Right lobe of liver (tissue), 6 donors: ENCODE measurements at places on chromosomes 12 and 14.

GRCh38 chr12:94147387-94147990 is 888 bp upstream of the PLXNC1 start:
- DNase-seq, result no peak
- no peaks in the 10 kb centered on the region for H3K27me3 ChIP-seq
- no peak overlapping the region for H3K27ac ChIP-seq
- no peaks in the 10 kb centered on the region for H3K4me1 ChIP-seq
- H3K4me3 ChIP-seq, result peak overlapping the region; percentile 45

DNA sequence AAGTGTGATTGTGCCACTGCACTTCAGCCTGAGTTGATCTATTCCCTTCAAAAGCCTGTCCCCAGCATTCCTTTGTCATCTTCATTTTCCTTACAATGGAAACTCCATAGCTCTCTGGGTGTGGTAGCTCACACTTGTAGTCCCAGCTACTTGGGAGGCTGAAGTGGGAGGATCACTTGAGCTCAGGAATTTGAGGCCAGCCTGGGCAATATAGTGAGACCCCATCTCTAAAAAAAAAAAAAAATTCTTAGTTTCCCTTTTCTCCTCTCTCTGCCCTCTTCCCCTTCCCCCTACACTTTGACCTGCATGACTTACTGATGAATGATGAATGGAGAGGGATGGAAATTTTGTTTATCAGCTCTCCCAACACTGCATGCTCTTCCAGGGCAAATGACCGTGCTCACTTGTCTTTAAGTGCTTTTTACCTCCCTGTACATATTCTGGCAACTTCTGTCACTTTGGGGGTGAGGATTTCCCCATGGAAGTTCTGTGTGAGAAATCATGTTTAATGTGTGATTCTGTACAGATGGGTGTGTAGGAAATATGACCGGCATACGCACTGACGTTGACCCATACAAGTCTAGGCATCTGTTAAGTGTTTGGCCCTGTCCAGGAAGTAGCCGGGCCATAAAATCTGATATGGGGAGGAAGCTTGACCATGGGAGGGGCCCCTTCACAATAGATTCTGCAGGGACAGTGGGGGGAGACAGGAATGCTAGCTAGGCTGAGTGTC is 65.4 kb downstream of the ZFP36L1 start:
- no peaks in the 10 kb centered on the region for H3K36me3 ChIP-seq
- no peak for DNase-seq
- no peak overlapping the region for H3K27ac ChIP-seq

DNA sequence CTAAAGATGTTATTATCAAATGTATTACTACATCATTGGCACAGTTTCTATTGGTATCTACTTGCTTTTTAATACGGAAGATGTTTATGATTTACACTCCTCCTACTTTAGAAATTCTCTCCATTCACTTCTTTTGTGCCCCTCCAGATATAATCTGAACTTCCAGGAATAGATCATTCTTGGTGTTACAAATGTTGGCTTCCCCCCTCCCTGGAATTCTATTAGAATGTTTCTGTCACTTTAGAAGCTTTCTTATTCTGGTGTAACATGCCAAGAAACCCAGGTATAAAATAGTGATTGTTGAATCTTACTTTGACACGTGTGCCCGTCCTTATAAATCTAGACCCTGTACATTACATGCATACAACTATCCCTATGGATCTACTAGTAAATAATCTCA is 1.2 kb upstream of the WDR20 start:
- H3K36me3 ChIP-seq, result no peaks in the 10 kb centered on the region
- H3K4me3 ChIP-seq, result peak overlapping the region; percentile 100
- no peaks in the 10 kb centered on the region for H3K27me3 ChIP-seq
- DNase-seq, result no peak
- peaks cover 5% of the 10 kb centered on the region for H3K4me1 ChIP-seq

DNA sequence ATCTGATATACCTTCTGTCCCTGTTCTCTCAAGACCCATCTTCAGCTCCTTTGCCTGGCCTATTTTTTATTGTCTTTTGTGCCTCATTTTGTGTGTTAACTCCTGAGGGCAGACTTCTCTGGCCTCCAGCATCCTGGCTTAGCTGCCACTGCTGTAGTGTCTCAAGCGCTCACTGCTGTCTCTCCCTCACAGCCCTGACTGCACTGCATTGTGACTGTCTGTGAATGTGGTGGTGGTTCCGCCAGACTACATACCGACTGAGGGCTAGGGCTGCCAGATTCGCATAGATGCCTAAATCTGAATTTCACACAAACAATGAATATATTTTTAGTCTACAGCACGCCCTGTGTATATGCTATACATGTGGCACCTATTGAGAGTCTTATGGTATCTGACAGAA is 1088.9 kb upstream of the TMEM132C start:
- no peak overlapping the region for H3K27ac ChIP-seq
- no peaks in the 10 kb centered on the region for H3K27me3 ChIP-seq
- no peak overlapping the region for H3K4me3 ChIP-seq
- no peak for DNase-seq
- no peaks in the 10 kb centered on the region for H3K36me3 ChIP-seq

DNA sequence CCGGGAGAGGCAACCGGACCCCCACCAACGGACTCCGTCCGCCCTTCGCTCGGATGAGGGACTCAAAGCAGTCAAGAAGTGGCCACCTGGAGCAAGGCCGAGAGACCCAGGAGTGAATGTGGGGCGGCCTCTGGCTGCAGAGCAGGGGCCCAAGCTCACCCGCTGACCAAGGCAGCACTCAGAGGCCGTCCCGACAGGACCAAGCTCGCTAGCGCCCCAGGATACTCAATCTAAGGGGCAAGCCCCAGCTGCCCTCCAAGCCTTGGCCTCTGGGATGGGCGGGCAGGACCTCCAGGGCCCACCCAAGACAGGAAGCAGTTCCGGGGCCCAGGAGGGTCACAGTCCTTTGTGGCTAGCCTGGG is 936 bp downstream of the AKT1 start:
- H3K36me3 ChIP-seq, result no peaks in the 10 kb centered on the region
- DNase-seq, result peak; percentile 74
- H3K4me3 ChIP-seq, result peak overlapping the region; percentile 82
- no peaks in the 10 kb centered on the region for H3K27me3 ChIP-seq
- H3K4me1 ChIP-seq, result peaks cover 11% of the 10 kb centered on the region

DNA sequence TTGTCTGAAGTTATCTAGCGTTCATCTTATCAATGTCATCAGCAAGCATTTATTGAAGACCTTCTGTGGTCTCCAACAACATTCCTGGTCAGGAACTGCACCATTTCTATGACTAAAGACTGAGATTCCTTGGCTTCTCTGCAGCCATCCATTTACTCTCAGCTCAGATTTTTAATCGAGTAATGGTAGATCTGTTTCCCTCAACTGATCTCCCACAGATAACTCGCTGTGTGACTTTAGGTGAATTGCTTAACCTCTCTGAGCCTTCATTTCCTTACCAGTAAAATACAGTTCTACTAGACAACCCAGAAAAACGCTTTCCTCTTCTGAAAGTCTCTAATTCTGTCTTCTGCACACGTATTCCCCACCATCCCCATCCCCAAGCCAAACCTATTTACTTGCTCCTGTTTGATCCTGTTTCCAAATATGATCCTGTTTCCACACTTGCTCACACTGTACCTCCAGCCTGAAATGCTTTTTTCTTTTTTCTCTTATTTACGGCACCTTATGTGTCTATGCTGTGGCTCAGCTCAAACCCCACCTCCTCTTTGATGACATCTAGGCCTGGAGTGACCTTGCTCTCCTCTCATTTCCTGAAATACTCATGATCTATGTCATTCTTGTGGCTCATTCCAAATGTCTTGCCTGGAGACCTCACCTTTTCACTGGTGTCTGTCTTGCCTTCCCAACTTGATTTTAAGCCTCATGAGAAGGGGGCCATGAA is 21.8 kb downstream of the PLXNC1 start:
- H3K4me1 ChIP-seq, result no peaks in the 10 kb centered on the region
- no peak overlapping the region for H3K4me3 ChIP-seq
- H3K27me3 ChIP-seq, result no peaks in the 10 kb centered on the region
- no peak for DNase-seq

DNA sequence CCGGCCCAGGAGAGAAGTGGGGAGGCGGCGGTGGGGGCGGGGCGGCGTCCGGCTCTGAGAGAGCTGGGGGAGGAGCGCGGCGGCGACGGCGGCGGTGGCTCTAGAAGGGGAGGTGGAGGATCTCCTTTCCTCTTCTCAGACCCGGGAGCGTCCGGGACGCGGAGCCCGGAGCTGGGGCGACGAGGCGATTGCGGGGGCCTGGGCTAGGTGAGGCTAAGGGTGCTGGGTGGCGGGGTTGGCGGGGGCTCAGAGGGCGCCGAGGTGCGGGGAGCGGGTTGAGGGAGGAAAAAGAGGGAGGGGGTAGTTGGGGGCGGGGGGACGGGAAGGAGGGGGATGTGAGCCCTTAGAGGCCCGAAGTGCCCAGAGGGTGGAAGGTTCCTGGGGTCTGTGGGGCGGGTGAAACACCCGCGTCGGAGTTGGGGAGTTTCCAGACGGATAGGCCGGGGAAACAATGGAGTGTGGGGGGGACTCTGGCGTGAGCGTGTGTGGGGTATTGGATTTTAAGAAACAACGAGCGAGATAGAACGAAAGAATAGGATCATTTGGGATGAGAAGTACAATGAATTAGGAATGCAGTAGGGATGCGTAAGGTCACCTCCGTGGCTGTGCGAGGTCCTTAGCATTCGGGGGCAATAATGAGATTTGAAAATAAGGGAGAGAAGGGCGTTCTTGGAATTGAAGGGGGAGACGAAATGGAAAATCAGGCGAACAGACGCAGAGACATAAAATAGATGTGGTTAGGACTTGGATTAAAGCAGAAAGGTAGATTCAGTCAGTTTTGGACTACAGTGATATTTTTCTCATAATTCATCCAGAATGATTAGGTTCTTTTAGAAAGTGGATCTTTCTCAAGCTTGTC is at the start of gene SPATS2:
SPATS2 (plus strand) TSS at position 82 of the 859 bp plus-strand sequence. CDS start 93,551 bp downstream, outside the sequence.
- DNase-seq, result no peak
- H3K27ac ChIP-seq, result peak within 1 kb of the TSS; percentile 78
- no peaks in the 10 kb centered on the region for H3K27me3 ChIP-seq
- H3K4me1 ChIP-seq, result peaks cover 8% of the 10 kb centered on the region
- no peaks in the 10 kb centered on the region for H3K36me3 ChIP-seq

GRCh38 chr14:96309133-96309895 is 53.3 kb downstream of the BDKRB1 start:
- DNase-seq, result peak; percentile 38
- no peak overlapping the region for H3K4me3 ChIP-seq
- no peaks in the 10 kb centered on the region for H3K27me3 ChIP-seq
- H3K4me1 ChIP-seq, result peaks cover 28% of the 10 kb centered on the region

GRCh38 chr12:56206452-56207166 is 15.1 kb downstream of the RNF41 start:
- H3K27me3 ChIP-seq, result no peaks in the 10 kb centered on the region
- peak; percentile 45 for DNase-seq
- no peak overlapping the region for H3K4me3 ChIP-seq
- no peaks in the 10 kb centered on the region for H3K4me1 ChIP-seq
- peaks cover 5% of the 10 kb centered on the region for H3K36me3 ChIP-seq
- H3K27ac ChIP-seq, result no peak overlapping the region

DNA sequence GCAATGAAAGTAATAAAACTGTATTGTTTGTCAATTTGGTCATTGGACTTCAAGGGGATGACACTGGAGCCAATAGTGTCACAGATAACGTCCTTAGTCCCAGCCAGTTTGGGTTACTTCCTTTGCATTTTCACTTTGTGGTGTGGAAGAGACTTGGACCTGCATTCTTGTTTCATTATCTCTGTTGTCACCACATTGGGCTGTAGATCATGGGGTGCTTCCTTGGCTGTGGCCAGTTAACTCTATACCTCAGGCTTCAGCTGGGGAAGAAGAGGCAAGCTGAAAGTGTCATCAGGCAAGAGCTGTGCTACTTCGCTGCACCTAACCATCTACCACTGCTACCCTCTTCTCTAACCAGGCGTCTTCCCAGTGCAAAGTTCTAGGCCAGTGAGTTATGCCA is 15.1 kb upstream of the CISTR start:
- H3K27ac ChIP-seq, result no peak overlapping the region
- H3K36me3 ChIP-seq, result no peaks in the 10 kb centered on the region
- DNase-seq, result no peak

DNA sequence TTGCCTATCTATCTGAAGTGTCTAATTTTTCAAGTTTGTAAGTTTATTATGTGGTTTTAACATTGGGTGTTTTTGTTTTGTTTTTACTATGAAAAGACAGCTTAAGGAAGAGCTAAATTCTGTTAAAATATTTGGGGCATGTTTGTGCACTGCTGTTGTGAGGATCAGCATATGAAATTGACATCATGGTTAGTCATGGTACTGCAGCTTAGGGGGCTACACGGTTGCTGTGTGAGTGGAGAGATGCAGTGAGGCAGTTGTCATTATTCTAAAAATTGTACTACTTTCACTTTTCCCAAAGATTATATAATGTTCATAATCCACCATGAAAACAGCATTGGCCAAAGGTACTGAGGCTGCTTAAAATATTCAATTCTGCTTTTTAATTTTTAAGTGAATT is 49.0 kb downstream of the ZC3H14 start:
- no peak overlapping the region for H3K4me3 ChIP-seq
- H3K27me3 ChIP-seq, result no peaks in the 10 kb centered on the region
- DNase-seq, result no peak
- H3K27ac ChIP-seq, result no peak overlapping the region

GRCh38 chr12:4176168-4176567 is 97.4 kb upstream of the CCND2 start:
- no peaks in the 10 kb centered on the region for H3K27me3 ChIP-seq
- no peaks in the 10 kb centered on the region for H3K36me3 ChIP-seq
- H3K4me3 ChIP-seq, result no peak overlapping the region
- no peak overlapping the region for H3K27ac ChIP-seq
- DNase-seq, result no peak
- peaks cover 3% of the 10 kb centered on the region for H3K4me1 ChIP-seq

- no peaks in the 10 kb centered on the region for H3K27me3 ChIP-seq
- DNase-seq, result no peak
- H3K4me1 ChIP-seq, result no peaks in the 10 kb centered on the region
- H3K27ac ChIP-seq, result no peak overlapping the region
- H3K36me3 ChIP-seq, result no peaks in the 10 kb centered on the region
These were observed 24.8 kb upstream of the PPM1H start for GRCh38 chr12:62959745-62960144.

GRCh38 chr12:114746297-114747011 is 62.5 kb upstream of the TBX3 start:
- no peaks in the 10 kb centered on the region for H3K36me3 ChIP-seq
- no peak overlapping the region for H3K27ac ChIP-seq
- H3K27me3 ChIP-seq, result no peaks in the 10 kb centered on the region
- no peak for DNase-seq
- no peaks in the 10 kb centered on the region for H3K4me1 ChIP-seq

DNA sequence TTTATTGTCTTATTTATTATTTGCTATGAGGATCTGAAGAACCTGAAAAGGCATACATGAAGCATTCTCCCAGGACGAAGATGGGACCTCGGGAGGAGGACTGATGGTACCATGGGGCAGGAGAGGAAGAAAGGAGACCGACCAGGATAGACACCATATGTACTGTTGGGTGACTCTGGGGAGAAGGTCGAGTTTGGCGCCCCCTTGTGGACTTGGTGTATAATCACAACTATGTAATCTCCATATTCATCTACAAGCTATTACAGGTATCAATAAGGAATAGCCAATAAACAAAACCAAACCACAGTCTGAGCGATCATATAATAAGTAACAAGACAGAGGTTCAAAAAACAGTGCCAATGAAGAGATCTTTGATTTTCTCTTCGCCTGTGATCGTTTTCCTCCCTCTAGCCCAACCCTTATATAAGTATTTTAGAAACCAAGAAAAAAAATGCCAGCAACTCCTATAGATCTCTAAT is 139.1 kb downstream of the SPTSSA start:
- DNase-seq, result peak; percentile 66
- H3K27ac ChIP-seq, result no peak overlapping the region
- no peaks in the 10 kb centered on the region for H3K27me3 ChIP-seq
- no peaks in the 10 kb centered on the region for H3K36me3 ChIP-seq
